Stimulated activated CD4-positive, alpha-beta T cell treated with anti-CD3 and anti-CD28 coated beads, Interleukin-2, amount 100 ng/mL, for 48 hours (primary cell): ENCODE measurements at places on chromosomes 4 and X.
A peak's percentile ranks its signal among the peaks of the same experiment; 100 is the strongest.

- DNase-seq: no peak
Measured at GRCh38 chr4:174564529-174564928, 42.2 kb upstream of the HPGD start.

DNA sequence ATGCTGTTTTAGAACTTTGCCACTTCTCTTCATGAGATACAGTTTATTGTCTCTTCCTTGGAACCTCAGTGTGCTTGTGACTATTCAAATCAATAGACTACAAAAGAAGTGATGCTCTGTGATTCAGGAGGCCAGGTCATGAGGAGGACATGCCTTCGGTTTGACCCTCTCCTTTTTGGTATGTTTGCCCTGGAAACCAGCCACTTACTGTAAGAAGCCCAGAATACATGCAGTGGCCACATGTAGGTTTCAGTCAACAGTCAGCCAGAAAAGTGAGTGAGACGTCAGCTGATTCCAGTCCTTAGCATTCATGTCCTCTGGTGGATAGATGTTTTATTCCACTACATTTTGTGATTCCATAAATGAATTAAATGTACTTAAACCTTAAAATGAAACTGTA is 328.7 kb downstream of the PCDH18 start:
- DNase-seq: no peak

DNA sequence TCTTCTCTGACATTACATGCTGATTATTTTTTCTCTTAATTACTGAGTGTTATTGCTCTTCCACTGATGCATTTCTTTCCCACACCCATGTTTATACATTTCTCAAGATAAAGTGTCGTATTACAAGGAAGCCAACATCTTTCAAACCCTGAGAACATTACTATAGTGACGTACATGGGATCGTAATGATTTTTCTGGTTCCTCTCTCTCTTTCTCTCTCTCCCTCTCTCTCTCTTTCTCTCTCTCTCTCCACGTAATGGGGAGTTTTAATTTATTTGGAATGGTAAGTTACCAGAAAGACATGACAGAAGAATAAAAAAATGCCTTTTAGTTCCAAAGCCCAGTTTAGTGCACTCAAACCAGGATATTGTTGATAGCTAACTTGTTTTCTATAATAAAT is 40.4 kb upstream of the MAPK10 start:
- no peak for DNase-seq

GRCh38 chr4:158912806-158913205 is 144.0 kb downstream of the FNIP2 start:
- no peak for DNase-seq

DNA sequence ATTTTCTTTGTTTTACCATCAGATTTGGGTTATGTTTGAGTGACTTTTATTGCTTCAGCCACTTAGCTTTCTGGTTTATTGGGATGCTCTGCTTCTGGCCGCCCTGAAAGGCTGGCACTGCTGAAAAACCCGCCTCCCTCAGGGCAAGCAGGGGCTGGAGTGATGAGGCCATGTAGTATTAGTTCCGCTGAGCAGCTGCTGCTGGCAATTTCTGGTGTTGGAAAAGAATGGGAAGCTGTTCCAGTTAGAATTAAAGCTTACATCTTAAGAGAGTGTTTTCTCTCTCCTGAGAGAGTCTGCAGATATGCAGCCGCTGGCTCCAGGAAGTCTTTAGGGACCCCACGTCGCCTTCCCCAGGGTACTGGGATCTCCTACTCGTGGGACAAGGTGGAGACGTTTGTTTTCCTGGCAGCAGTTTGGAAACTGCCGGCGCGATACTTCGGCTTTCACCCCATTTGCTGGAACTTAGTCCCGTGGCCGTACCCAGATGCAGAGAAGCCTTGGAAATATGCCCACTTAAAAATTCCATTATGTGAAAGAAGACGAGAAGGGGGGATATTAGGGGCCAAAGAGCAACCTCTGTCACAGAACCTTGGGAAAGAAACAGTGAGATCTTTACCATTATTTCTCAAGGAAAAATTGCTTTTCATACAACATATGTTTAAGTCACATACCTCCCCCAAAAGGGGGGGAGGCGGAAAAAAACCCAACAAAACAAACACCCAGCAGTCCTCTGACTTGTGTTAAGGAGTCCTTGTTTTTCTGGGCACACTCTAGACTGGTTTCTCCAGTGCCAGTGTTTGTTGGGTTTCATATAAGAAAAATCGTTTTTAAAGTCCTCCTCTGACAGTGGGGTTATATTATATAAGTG is 72.6 kb downstream of the TMEM131L start:
- no peak for DNase-seq

- DNase-seq: peak; percentile 16
Measured at GRCh38 chr4:110198435-110199416, at the start of gene ELOVL6. Gene ELOVL6 (minus strand): TSS chr4:110198615. CDS start chr4:110198335, 280 bp downstream.

GRCh38 chr4:89245459-89245858 is 62.1 kb downstream of the GPRIN3 start:
- no peak for DNase-seq

- DNase-seq: no peak
Measured at GRCh38 chr4:5474756-5475155, 233.6 kb downstream of the EVC2 start.

DNA sequence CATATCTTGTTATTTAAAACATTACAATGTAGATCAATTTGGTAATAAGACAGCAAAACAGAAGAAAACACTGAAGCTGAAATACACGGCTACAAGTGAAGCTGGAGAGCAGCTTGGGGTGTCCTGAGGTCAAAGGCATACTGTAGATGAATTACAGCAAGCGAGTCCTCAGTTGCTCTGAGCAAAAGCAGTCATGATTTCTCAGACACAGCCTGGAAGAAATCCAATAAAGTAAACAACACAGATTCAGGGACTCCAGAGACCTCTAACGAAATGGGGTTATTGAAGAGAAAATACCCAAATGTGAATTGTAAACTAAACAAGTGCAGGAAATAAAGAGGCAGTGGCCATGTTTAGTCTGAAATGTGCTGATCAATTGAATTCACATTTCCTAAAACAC is 324.4 kb downstream of the CAMK2D start:
- no peak for DNase-seq

DNA sequence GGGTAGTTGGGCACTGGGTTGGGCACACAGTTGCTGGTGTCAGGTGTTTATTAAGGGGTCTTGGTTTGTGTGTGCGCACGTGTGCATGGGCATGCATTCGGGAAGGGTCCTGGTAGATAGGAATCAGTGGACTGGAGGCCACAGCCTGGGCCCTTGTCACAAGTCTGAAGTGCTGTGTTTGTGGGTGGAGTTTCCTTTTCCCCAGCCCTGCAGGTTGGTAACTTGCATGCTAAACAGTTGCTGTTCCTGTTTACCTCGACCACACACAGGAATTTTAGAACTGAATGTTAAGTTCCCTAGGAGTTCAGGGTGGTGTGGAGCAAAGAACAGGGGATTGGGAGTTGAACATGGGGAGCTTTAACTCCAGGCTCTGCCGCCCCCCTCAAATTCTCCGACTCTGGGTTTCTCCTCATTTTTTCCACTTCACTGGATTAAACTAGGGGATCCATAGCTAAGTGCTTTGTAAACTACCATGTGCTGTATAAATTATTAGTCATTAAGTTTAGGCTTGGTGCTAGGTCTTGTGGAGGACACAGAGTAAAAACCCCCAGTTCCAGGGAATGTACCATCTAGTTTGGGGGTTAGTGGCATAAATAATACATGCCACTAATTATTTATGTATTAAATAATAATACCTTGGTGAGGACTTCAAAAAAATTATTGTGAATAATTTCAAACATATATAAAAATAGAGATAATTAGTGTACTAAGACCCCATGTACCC is 49.0 kb downstream of the STARD8 start:
- no peak for DNase-seq

DNA sequence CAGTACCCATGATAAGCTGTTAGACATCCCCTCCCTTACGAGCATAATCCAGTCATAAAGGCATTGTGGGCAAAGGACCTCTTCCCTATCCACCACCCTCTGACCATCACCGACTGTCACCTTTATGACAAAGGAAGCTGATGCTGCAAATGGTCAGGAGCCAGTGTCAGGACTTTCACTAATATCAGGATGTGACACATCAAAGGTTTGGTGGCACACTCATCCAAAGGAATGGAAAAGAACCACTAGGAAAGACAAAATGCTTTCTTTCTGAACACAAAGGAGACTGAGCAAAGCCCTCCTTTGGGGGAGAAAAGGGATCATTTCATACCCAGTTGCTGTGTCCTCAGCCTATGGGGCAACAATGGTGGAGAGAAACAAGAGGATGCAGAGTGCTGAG is 66.9 kb upstream of the PROM1 start:
- no peak for DNase-seq

- no peak for DNase-seq
Measured at GRCh38 chr4:5211282-5211839, 160.1 kb downstream of the STK32B start.

GRCh38 chr4:150302553-150302952 is 224.3 kb downstream of the DCLK2 start:
- DNase-seq: peak; percentile 35

- peak; percentile 41 for DNase-seq
Measured at GRCh38 chr4:113760795-113761619, 531 bp downstream of the CAMK2D start.

DNA sequence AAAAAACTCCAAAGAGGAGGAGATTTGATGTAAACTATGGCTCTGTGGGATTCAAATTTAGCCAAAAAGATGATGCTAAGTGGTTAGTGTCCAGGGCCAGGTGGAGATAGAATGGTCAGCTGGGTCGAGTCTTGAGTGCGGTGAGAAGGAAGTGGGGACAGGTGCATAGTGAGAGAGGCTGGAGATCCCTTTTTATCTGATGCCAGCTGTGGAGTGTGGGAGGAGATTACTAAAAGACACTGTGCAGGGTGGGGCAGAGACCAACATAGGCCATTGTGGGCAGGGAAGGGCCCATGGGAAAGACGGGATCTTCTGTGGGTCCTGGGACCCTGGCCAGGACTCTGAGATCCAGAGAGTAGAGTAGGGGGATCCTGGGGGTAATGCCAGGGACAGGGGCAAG is 34.6 kb upstream of the LEF1 start:
- no peak for DNase-seq

DNA sequence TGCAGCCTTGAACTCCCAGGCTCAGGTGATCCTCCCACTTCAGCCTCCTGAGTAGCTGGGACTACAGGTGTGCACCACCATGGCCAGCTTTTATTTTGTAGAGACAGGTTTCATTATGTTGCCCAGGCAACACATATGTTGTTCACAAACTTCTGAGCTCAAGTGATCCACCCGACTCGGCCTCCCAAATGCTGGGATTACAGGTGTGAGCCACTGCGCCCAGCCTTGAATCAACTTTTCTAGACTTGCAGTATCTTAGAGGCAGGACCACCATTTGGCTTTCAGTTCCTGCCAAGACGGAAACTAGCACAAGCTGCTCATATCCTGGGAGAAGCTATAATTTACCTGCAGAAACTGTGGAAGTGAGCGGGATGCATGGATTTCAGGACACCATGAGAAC is 19.9 kb downstream of the NAT8L start:
- no peak for DNase-seq

DNA sequence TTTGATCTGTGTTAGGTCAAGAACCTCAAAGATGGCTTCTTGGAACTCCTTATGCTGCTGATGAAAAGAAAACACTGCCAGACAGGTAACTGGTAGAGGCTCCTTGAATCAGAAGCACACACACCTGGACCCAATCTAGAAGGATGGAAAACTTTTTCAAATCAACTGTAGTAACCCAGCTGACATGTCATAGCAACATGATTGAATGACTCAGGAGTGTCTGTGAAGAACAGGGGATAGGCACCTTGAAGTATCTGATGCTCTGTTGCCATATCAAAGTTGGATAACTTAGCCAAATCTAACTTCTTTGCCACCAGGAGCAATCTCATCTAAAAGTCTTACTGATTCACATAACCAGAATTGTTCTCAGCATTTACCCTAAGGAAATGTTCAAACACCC is 98.8 kb downstream of the ELOVL6 start:
- DNase-seq: no peak

DNA sequence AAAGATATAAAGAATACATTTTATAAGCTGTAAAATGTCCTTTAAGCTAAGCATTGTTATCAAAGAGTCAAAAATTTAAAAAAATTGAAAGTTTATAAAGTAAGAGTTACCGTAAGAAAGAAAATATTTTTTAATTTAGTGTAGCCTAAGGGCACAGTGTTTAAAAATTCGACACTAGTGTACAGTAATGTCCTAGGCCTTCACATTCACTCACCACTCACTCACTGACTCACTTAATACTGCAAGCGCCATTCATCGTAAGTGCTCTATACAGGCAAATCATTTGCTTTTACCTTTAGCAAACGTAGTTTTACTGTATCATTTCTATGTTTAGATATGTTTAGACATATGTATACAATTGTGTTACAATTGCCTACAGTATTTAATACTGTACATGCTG is 20.2 kb downstream of the GLRA3 start:
- DNase-seq: no peak

- DNase-seq: no peak
Measured at GRCh38 chrX:110327336-110327735, 9.5 kb upstream of the AMMECR1 start.

DNA sequence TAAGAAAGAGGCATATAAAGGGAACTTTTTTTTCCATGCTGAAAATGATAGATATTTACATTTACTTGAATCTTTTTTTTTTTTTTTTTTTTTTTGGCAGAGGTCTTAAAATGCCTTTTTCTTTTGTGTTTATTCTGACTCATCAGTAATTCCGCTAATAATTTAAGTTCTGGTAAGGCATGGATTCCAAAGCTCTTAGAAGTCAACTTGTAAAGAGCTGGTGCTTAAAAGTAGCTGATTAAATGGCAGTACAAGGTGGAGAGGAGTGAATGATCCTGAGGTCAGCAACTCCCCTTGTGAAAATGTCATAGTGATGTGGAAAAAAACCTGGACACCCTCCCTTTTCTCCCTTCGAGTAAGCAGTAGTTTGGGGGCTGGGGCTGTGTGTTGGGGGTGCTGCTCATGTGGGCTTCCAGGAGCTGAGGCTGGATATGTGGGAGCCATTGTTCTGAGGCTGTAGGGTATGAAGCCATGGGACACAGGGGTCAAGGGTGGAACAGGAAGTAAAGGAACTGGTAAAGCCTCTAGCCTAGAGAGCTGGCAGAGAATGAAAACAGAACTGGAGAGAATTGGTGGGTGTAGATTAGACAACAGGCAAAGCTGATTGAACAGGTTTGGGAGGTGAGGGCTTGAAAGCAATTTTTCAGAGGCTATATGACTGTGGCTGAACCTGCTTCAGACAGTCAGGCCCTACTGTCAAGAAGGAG is 41.0 kb upstream of the PITX2 start:
- DNase-seq: no peak

GRCh38 chrX:46841346-46841745 is 4.5 kb downstream of the RP2 start:
- DNase-seq: no peak

DNA sequence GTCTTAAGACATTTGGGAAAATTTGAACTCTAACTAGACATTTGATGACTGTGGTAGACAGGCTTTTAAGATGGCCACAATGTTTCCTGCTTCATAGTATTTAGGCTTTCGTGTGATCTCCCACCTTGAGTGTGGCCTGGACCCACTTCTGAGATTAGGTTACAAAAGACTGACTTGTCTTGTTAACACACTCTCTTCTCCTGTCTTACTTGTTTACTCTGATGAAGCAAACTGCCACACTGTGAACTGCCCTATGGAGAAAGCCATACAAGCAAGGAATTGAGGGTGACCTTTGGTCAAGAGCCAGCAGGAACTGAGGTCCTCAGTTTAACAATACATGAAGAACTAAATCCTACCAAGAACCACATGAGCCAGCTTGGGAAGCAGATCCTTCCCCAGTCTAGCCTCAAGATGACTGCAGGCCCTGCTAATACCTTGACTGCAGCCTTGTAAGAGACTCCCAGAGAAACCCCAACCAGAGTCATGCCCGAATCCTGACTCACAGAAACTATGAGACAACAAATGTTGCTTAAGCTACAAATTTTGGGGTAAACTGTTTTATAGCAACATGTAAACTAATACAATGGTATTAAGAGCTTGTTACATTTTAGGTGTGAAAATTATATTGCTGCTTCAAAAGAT is 20.3 kb downstream of the UBA6 start:
- DNase-seq: no peak
